CD4-positive, alpha-beta T cell (primary cell): ENCODE measurements at places on chromosomes 6 and 20.

DNA sequence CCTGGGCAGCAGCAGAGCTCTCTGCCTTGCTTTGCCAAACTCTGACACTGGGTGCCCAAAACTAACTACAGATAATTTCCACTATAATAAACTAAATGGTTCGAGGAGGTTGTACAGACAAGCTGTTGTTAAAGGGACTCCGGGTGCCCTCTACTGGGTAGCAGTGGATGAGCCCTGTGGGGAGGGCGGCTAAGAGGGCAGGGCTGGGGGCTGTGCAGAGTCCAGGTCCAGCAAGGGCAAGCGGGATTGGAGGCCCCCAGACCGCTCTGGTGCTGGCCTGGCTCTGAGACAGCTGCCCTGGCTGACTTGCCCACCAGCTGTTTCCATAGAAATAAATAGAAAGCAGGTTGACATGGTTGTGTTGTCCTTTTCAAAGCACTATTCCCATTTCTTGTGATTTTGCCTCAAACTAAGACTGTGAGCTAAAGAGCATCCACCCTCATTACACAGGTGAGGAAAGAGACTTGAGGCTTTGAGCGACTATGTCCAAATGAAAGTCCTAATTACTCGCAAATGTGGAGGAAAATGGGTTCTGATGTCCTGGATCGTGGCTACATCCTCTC lies 167.6 kb upstream of the CST7 start:
- no peak for DNase-seq

- no peak for DNase-seq
These were observed 723 bp downstream of the MANEA start for GRCh38 chr6:95578106-95578410.

DNA sequence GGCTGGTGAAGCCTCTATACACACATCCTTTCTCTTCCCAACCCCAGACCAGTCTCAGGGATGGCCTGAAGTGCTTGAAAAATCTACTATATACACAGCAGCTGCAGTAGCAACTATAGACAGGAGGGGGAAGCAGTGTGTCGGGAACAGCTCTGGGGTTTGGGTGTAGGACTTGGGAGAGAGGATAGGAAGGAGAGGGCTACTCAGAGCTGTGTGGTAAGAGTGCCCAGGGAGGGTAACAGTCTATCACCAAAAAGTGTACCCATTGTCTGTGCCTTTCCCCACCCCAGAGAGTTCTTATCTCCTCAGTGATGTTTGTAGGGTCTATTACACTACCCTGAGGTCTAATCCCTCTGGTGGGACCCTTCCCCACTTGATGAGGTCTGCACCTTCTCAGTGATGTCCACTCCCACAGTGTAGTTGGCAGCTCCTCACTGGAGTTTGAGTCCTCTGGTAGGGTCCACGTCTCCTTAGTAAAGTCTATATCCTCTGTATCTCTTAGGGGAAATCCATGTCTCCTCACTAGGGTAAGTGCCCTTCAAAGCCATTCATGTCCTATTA lies 1.5 kb upstream of the GGT7 start:
- peak; percentile 36 for DNase-seq

GRCh38 chr6:54191461-54191860 lies 80.2 kb downstream of the MLIP start:
- DNase-seq: peak; percentile 18

DNA sequence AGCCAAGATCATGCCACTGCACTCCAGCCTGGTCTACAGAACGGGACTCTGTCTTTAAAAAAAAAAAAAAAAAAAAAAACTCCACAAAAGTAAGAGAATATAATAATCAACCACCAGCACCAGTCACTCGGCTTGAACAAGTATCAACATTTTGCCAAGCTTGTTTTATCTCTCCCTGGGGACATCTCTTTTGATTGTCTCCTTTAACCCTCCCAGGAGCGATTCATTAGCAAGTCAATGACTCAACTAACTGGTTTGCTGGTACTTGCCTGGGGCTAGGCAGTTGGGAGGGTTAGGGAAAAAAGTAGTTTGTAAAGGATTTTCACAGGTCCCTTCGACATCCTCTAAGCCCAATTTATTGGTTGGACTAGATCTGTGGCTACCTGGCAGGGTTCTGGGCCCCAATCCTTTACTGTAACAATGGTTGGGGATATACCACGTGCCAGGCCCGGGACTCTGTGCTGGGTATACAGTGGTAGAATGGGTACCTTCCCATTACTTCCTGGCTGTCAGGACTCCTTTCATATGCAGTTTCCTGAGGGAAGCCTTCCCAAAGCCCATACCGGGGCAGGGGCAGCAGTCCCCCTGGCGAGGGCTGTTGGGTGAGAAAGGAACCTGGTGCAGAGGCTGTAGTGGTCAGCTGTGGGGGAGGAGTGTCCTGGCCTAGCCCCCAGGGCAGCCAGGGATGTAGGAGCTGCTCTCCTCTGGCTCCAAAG lies 12.2 kb downstream of the TGIF2 start:
- no peak for DNase-seq

GRCh38 chr6:30717129-30717844 lies at the start of gene MDC1:
TSS of gene MDC1 (minus strand) at chr6:30717281. CDS start at chr6:30715175, 2,106 bp downstream.
- peak; percentile 100 for DNase-seq

DNA sequence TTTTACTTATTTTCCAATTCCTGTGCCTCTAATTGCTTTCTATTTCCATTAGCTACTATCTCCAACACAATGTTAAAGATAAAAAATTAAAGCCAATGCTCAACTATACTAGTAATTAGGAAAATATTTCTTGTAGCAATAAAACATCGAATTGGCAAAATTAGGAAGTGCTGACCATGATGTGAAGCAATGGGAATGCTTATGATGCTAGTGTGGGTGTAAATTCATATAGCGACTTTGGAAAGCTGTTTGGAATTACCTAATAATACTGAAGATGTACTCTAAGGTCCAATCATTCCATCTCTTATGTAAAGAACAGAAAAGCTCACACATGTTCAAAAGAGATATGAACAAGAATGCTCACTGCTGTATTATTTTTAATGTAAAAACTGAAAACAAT lies 78.2 kb downstream of the UBE3D start:
- DNase-seq: no peak

- no peak for DNase-seq
These were observed 29.8 kb downstream of the PDYN start for GRCh38 chr20:1964061-1964460.

DNA sequence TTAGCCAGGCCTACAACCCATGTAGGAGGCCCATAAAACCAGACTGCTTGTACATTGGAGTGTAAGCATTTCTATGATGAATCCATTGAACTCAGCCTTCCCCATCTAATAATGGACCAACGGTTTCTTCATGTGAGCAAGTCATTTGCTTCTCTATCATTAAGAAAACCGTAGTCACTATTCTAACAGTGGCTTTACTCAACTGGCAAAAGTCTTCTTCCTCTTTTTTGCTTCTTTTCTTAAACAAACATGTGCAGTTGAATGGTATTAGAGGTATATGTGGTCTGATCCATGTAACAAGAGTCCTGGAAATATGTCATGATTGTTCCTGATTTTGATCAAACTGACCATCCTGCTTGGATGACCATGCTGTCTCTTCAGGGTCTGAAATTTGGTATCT lies 132.4 kb upstream of the STXBP5 start:
- DNase-seq: no peak

DNA sequence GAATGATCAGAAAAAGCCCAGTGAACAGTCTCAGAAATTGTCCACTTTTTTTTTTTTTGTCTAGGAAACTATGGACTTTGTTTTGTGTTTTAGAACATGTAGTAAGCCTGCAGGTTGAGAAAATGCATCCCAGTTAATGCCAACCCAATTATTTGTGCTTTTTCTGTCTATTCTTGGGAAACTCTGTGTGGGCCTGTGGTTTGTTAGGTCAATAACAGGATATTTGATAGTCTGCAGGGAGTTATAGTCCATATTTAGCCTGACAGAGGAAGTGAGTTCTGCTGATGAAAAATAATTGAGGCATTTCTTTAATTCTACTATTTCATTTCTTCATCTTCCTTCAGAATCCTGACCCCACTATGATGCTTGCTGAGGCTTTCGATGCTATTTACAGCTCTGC lies 154.0 kb upstream of the LAMP5 start:
- no peak for DNase-seq

GRCh38 chr6:83462524-83462923 lies 31.7 kb upstream of the ME1 start:
- no peak for DNase-seq

- DNase-seq: no peak
These were observed 154.7 kb downstream of the BTBD3 start for GRCh38 chr20:12072221-12072953.

DNA sequence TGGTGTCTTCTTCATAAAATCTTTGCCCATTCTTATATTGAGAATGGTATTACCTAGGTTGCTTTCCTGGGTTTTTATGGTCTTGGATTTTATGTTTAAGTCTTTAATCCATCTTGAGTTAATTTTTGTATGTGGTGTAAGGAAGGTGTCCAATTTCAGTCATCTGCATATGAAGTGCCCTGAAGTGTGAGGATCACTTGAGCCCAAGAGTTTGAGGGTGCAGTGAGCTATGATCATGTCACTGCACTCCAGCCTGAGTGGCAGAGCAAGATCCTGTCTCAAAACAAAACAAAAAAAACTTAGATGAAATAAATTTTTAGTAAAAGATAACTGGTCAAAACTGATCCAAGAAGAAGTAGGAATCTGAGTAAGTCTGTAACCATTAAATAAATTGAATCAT lies 215.4 kb downstream of the TBC1D7 start:
- DNase-seq: no peak

GRCh38 chr20:49964964-49965780 lies 17.6 kb upstream of the SNAI1 start:
- no peak for DNase-seq

DNA sequence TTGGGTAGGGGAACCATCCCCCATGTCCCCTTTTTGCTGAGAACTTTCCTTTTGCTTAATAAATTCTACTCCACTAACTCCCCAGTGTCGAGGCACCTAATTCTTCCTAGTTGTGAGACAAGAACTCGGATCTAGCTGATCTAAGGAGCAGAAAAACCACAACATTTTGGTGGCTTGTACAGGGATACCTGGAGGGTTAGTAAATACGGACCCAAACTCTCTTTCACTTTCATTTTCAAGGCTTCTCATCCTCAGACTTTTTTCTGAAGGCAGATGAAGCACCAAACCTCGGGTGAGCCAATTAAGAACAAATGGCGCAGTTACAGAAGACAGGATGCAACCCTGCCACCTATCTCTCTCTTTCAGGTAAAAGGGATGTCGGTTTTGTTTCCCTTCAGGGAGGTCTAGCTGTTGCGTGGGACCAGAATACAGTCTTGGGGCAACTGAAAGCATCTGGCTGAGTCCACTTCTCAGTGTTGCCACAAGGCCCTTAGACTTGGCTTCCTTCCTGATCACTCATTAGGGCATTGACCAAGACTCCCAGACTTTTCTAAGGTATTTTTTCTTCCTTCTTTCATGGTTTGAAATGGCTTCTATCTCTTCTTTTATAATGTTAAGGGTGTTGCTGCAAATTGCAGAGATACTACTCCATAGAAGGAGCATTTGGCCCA lies 11.1 kb upstream of the HTR1B start:
- no peak for DNase-seq

- DNase-seq: no peak
These were observed 6.6 kb downstream of the PRSS35 start for GRCh38 chr6:83518816-83519480.

DNA sequence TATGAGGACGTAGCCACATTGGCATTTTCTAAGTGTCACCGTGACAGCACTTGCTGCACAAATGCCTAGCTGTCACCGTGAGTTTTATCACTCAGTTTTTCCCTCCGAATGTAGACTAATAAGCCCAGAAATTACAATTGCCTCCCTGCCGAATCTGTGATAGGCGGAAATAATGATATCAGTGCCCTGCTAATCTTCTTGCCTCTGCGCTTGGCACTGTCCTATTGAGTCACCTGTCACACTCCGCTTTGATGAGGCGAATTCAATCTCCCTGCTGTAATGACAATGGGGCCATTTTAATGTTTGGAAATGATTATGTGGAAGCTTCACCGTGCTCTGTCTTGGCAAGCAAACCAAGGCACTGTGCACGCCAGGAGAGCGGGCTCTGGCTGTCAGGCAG lies 112.8 kb downstream of the LINC00237 start:
- no peak for DNase-seq

DNA sequence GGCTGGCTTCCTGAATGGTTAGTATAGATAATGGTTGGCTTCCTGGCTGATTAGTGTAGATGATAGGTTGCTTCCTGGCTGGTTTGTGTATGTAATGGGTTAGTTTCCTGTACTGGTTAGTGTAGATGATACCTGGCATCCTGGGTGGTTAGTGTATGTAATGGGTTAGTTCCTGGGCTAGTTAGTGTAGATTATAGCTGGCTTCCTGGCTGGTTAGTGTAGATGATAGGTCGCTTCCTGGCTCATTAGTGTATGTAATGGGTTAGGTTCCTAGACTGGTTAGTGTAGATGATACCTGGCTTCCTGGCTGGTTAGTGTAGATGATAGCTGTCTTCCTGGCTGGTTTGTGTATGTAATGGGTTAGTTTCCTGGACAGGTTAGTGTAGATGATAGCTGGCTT lies 200.3 kb downstream of the TAF4 start:
- DNase-seq: no peak

DNA sequence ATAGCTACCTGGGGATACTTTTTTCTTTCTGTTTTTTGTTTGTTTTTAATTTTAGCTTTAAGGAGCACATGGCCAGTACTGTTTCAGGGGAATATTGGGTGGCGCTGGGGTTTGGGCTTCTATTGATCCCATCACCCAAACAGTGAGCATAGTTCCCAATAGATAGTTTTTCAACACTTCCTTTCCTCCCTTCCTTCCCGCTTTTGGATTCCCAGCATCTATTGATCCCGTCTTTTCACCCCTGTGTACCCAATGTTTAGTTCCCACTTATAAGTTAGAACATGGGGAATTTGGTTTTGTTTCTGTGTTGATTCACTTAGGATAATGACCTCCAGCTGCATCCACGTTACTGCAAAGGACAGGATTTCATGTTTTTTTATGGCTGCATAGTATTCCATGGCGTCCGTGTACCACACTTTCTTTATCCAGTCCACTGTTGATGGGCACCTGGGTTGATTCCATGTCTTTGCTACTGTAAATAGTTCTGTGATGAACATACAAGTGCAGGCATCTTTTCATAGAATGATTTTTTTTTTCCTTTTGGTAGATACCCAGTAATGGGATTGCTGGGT lies 20.1 kb downstream of the NQO2 start:
- DNase-seq: no peak

DNA sequence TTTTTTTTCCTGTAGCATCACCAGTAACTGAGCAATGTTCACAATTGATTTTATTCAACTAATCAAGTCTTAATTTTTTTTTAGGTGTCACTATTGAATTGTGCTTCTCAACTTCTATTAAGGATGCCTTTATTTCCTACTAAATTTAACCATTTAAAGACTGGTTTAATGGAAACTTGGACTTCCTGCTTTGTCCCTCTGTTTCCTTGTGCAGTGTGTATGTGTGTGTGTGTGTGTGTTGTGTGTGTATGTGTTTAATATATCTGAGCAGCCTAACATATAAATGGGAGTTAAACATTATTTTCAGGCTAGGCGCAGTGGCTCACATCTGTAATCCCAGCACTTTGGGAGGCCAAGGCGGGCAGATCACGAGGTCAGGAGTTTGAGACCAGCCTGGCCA lies 1.8 kb downstream of the SERPINB6 start:
- no peak for DNase-seq

DNA sequence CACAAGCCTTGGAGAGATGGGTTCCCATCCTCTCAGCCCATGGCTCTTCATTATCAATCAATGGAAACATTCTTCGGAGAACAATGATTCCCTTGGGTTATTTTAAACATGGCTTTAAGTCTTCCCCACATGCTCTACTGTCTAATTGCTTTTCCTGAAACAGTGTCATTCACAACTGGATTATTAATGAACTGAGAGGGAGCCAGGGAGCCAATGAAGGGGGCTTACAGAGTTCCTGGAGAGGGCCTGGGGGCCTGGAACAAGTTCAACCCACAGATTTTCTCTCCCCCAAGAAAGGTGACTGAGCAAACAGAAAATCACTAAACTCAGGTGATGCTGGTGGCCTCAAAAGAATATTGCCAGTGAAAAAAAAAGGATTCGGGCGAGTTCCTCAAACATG lies 1.3 kb upstream of the PPP1R16B start:
- DNase-seq: no peak
